Activated T-cell treated with anti-CD3 and anti-CD28 coated beads, Interleukin-2, amount 50 U/mL, for 48 hours (primary cell): ENCODE measurements at places on chromosomes 3 and 15.

DNA sequence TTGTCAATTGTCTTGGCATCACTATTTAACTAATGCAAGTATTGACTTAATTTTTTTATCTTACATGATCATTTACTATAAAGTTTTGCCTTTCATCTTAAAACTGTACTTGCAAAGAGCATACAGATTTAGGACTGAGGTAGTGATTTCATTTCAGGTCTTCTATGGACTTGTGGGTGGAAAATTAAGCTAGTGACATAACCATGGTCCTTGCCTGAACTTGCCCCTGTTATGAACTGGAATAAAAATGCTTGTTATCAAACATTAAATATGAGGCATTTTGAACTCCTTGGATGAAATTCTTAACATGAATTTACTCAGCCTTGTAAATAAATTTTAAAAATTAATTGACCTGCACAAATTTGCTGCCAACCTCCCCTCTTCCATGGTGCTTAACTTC lies 712.0 kb downstream of the NAALADL2 start:
- DNase-seq = no peak

DNA sequence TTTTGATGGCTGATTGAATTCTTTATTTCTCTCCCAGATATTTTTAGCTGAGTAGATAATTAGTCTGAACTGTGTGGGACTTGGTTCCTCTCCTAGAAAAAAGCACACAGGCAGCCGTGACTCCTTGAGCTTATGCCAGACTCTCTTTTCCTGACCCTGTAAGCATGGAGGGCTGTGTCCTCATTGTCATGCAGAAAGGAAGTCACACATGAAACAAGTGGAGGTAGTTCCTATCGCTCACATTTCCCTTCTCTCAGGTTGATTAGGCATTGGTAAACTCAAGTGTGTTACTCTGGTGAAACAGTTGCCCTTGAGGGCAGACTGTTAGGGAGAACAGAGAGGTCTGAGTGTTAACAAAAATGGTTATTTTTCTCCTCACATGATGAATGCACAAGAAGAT lies 6.3 kb upstream of the RTP4 start:
- no peak for DNase-seq

GRCh38 chr3:125011941-125012340 lies 43.9 kb downstream of the HEG1 start:
- DNase-seq = no peak

GRCh38 chr3:177646749-177647148 lies 449.5 kb upstream of the TBL1XR1 start:
- DNase-seq = no peak

- no peak for DNase-seq
These were observed 36.1 kb downstream of the AP3S2 start for GRCh38 chr15:89857673-89858072.

DNA sequence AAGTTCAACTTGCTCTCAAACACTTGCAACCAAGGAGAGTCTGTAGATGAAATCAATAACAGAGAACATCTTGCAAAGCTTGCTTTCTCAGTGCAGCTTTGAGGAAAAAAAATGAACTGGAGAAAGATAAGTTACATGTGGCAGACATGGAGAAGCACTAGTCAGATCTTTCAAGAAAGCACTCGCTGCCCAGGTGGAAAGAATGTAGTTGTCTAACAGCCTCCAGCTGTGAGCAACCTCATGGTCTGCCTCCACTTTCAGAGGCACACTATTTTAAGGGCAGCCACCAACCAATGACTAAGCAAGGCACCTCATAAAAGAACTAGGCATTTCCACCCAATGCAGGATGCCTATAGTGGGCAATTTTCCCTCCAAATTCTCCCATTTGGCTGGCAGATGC lies 125.4 kb upstream of the CPNE4 start:
- no peak for DNase-seq

- no peak for DNase-seq
These were observed 9.6 kb upstream of the TAGLN3 start for GRCh38 chr3:111989061-111989678.
